Renal cortical epithelial cell (primary cell): ENCODE measurements at places on chromosomes 13 and 19. TPM values are rescaled to one million over a fixed set of nuclear protein-coding genes. Genes with fewer than 3 reads are reported as not detected.
A peak's percentile ranks its signal among the peaks of the same experiment; 100 is the strongest.

DNA sequence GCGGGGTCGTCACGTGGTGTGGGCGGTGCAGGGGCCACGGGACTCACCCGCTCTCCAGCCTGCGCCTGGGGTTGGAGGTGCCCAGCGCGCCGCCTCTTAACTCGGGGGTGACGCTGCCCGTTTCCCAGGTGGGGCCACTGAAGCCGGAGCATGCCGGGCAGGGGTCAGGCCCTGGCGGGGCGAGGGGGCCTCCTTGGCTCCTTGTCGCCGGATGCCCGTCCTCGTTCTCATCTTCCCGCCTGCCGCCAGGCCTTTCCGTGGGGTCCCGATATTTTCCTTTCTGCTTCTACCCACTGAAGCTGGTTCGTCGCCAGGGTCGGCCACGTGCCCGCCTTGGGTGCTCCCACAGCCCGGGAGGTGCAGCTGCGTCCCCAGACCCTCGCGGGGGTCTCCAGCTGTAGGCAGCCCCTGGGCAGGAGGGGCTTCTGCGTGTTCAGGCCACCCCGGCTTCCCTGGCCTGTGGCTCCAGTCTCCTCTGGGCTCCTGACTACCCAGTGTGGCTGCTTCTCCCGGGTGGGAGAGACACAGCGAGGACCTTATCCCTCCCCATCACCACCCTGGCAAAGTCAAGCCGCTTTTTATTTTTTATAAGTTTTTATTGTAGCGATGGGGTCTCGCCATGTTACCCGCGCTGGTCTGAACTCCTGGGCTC, 772 bp downstream of the FAM174C start:
- no peak for DNase-seq

Gene RPS19
- total RNA-seq, result 1,170 and 2,293 TPM in 2 replicates

GRCh38 chr13:64540976-64541375, 2689.2 kb downstream of the PCDH9 start:
- DNase-seq, result no peak

DNA sequence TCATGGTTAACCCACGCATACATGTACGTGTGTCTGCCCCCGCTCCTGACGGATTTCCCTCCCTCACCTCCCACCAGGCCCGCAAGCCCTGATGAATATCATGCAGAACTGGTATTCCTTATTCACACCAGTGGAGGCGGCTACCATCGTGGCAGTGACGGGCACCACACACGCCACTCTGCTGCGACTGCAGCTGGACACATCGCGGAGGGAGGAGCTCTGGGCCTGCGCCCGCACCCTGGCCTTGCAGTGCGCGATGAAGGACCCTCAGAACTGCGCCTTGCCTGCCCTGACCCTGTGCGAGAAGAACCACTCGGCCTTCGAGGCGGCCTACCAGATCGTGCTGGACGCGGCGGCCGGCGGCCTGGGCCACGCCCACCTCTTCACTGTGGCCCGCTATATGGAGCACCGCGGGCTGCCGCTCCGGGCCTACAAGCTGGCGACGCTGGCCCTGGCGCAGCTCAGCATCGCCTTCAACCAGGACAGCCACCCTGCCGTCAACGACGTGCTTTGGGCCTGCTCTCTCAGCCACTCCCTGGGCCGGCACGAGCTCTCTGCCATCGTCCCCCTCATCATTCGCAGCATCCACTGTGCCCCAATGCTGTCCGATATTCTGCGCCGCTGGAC, 35.0 kb downstream of the ZSWIM4 start:
- no peak for DNase-seq

DNA sequence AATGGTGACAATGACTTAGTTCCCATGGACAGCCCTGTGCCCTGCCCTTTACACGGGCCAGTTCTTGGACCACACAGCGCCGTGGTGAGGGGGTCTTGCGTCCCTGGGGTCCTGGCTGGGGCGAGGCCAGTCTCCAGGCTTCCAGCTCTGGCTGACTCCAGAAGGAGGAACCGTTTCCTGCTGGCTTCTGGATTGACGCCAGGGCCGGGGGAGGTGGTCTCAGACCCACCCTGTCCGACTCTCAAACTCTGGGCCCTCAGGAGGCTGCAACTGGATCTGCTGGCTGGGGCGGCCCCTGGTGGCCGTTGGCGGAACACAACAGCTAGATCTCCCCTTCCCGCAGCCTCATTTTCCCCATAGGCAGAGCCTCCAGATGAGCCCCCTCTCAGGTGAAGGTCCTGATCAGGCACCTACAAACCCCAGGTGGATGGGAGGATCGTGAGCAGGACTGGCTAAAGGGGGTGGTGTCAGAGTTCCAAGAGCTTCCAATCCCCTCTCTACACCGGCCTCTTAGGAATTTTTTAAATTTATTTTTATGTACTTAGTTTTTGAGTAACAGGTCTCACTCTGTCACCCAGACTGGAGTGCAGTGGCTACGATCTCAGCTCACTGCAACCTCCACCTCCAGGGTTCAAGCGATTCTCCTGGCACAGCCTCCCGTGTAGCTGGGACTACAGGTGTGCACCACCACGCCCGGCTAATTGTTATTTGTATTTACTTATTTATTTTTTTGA, 8.0 kb downstream of the CCDC194 start:
- peak; percentile 15 for DNase-seq

DNA sequence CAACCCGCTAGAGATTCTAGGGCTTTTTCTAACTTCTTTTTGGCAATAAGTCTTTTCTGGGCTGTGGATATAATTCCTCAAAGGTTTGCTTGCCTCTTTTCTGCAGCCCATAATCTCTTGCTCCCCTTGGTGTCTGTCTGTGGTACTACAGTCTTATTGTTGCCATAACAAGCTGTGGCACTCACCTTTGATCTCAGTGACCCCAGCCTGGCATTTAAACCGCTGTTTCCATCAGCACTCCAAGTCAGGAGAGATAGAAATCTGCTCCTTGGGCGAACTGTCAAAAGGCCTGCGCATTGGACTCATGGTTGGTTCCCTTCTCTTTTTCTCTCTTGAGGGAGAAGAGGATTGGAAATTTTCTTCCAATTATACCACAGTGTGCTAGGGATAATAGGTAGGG, 14.5 kb upstream of the MPHOSPH8 start:
- peak; percentile 33 for DNase-seq

- peak; percentile 23 for DNase-seq
These were observed 1.2 kb downstream of the UQCRFS1 start for GRCh38 chr19:29211562-29212355.

GRCh38 chr13:21011378-21011777, 50.0 kb downstream of the LATS2 start:
- DNase-seq, result peak; percentile 70

DNA sequence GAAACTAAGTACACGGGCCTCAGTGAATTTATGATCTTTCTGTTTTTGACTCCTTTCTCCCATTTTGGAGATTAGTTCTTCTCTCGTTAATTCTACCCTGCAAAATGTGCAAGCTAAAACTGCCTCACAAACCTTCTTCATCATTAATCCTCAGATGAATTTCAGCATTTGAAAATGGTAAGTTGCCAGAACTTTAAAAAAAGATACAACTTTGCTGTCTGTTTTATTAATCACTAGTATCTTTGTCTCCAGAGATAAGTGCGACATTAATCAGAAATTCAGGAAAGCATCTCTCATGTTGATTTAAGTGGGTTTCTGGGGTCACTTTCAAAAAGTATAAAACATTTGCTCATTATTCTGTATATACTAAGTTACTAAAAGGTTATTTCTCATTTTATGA, 227.0 kb upstream of the RXFP2 start:
- no peak for DNase-seq

GRCh38 chr19:29189033-29189360, 24.0 kb downstream of the UQCRFS1 start:
- no peak for DNase-seq

DNA sequence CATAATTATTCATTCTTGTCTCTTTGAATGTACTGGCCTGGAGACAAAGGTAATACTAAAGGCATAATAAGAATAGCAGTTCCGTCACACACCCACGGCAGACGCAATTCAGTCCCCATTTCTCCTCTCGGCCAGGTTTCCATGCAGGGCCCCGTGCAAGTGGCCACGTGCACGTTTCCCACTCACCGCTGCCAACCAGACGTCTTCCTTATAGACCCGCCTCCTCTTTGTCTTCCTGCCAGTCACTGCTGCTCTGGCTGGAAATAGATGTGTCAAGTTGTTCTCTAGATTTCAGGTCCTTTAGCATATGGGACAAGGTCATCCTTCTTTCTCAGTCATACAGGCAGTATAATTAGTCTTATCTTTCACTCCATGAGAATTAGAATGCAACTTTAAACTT, 204.3 kb downstream of the SUCLA2 start:
- DNase-seq, result no peak

DNA sequence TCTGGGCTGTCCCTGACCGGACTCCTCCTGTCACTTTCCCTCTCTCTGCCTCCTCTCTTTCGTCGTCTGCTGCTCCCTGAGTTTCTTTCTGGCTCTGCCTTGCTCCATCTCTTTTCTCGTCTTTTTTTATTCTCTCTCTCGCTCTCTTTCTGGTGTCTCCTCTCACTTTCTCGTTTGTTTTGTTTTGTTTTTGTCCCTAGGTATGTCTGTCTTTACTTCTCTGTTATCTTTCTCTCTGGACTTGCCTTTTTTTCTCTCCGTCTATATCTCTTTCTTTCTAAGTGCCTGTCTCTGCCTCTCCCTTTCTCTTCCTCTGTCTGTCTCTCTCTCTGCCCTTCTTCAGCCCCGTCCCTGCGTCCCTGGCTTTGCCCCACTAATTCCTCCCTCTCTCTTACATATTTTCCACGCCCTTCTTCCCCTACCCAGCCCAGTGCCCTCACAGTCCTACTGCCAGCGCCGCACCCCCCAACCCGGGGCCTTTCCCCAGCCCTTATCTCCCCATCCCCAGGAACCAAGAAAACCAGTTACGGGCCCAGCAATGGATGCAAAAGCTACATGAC, 48.1 kb upstream of the SHKBP1 start:
- DNase-seq, result no peak

Gene PRKCG
- 0.15 and 1.7 TPM in 2 replicates for total RNA-seq

GRCh38 chr13:43020794-43021193, 2.6 kb upstream of the DNAJC15 start:
- DNase-seq, result no peak
